ENCODE measurements at places on chromosomes 3 and 15.

DNA sequence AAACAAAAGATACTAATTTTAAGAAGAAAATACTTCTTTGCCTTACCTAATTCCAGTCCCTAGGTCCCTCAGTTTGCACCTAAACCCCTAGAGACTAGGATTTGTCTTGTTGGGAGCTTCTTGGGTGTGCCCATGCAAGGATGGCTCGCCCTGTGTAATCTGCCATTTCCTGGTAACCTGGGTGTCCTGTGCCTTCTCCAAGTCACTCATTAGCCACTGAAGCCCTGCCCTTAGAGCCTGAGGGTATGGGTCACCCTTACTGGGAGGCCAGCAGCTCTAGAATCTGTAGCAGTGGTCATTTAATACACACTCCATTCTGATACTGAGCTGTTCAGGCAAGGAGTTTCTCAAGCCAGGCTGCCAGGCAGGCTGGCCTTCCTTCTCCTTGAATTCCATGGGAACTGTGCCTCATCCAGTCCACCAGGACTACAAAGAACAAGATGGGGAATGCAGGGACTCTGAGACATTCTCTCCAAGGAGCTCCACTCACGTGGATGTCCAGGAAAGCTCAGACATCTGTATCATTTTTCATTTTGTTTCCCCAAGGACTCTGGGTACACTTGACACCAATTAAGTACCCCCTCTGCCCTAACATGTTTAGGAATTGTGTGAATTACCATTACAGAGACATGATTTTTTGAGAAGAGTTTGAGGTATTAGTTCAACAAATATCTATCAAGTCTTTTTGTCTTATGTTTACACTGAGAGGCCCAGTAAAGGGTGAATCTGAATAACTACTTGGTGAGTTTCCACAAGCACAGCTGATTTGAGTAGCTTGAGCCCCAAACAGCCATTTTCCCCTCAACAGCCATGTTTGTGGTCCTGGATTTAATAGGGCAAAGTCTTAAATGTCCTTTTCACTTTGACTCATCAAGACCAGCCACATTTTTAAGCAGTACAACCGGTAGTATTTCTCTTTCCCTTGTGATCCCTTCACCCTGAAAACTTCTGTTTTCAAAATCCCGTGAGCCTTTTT lies 52.6 kb downstream of the ARNT2 start:
- no peak for DNase-seq

GRCh38 chr15:80324545-80325080 lies 72.6 kb upstream of the CTXND1 start:
- DNase-seq: no peak

DNA sequence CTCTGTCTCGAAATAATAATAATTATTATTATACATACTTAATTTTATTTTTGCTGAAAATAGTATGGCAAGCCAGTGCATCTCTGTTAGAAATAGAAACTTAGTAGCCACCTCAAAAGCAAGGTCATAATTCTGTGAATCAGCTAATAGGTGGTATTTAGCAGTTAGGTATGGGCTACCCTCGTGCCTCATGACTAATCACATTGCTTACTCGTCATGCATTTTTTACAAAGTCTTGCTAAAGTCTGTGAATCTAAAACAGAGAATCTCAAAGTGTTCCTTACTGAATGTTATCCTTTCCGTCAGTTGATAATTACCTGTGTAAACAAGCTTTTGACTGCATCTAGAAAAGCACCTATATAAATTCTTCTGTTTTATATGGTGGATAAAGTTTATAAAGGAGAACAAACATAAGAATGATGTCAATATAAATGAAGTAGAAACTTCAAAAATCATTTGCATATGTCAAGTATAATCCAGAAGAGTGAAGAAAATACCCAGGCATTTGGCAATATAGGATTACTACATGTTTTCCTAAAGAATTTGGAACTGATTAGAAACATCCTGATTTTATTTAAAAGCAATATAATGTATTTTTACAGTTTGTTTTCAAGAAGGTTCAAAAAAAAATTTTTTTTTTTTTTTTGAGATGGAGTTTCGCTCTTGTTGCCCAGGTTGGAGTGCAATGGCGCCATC lies 6.2 kb downstream of the PPARG start:
- DNase-seq: no peak

DNA sequence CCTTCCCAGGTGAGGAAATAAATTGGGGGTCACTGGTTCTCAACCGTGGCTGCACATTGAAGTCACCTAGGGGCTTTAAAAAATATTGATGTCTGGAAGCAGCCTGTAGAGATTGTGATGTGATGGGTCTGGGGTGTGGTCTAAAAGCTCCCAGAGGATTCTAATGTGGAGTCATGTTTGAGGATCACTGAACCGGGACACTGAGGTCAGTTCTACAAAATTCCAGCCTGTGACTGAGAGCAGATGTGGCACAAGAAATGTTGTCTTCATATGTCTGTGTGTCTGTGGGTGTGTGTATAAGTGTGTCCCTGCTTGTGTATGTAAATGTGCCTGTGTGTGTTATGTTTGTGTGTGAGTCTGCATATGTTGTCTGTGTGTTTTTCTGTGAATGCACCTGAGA lies 79.9 kb downstream of the TLE3 start:
- no peak for DNase-seq

GRCh38 chr3:132232231-132232792 lies 84.9 kb upstream of the ACP3 start:
- no peak for DNase-seq

DNA sequence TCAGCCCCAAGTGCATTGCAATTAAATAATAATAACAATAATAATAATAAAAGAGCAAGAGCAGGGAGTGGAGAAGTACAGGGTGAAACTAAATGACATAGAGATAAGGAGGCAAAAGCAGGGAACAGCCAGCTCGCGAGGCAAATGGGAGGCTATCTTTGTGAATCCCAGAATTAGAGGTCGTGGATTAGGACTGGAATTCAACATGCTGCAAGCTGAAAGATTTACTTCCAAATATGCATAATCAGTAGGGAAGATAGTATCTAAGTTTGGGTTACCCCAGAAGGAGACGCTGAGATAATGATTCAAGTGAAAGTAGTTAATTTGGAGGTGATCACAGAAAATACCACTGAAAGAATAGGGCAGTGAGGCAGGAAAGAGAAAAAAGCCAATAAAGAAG lies 119.4 kb upstream of the UBE2E2 start:
- DNase-seq: no peak

DNA sequence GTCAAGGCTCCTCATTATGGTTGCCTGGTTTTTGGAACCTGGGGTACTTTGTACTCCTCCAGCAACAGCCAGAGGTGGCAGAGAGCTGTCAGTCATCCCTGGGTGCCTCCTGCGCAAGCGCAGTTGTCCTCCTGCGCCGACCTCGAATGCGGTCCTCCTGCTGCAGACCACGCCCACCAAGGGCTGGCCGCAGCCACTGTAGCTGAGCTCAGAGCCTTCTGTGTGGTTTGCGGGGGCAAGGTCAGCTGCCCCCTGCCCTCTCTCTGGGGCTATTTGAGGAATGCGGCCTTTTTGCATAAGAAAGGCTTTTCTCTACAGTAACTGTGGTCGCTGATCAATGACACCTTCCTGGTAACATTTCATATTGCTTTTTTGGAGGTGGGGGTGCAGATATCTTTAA lies 131.3 kb upstream of the SNRPN start:
- DNase-seq: peak; percentile 45

DNA sequence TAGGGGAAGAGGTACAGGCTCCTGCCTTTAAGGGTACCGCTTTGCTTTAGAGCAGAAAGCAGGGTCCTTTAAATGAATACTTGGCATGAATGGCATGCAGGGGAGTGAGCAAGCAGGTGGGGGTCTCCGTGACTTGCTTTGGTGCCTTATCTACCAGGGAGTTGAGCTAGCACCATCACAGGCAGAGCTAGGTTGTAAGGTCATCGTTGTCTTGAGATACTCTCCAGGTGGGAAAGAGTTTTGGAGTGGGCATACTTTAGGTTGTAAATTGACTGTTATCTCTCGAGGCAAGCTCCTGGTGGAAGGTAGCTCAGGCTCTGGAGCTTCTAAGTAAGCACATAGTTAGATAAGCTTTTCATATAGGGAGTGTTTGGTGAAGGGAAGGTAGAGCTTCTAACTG lies 5.6 kb downstream of the GASK1A start:
- DNase-seq: no peak

GRCh38 chr3:46416125-46416810 lies 9.2 kb downstream of the CCRL2 start:
- DNase-seq: no peak

DNA sequence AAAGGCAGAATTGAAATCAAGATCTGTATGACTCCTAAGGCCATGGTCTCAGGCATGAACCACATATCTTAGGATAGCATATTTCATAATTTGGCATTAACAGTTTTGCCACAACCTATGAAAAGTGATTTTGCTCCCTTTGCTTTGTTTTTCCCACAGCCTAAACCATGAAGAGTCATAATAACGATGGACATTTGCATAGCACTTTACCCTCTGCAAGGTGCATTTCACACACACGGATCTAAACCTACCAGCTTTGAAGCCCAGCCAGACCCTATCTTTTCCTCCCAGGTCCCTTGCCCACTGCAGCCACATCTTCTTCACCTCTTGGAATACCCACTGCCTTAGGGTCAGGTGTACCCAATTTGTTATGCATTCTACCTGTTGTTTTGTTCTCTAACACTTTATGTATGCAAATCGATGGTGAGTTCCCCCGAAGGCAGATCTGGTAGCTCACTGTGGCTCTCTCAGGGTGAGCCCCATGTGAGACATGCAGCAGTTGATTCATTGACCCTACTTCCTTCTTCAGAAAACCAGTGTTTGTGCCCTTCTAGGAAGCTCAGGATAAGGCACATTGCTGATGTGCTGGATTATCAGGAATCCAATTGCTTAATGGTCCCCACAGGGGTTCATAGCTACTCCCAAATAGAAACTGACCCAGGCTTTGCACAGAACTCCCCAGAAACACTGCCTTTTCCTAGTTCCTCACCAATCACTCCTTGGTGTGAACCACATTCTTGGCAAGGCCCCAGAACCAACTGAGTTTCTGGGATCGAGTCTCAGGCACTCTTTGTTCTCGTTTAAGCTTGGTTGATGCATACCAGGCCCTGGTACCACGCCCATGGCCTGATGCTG lies 8.7 kb downstream of the ARHGAP31 start:
- no peak for DNase-seq

GRCh38 chr15:52234596-52235541 lies 43.7 kb upstream of the GNB5 start:
- DNase-seq: no peak

- DNase-seq: no peak
Measured at GRCh38 chr3:142618917-142619461, 22.8 kb downstream of the PLS1 start.

DNA sequence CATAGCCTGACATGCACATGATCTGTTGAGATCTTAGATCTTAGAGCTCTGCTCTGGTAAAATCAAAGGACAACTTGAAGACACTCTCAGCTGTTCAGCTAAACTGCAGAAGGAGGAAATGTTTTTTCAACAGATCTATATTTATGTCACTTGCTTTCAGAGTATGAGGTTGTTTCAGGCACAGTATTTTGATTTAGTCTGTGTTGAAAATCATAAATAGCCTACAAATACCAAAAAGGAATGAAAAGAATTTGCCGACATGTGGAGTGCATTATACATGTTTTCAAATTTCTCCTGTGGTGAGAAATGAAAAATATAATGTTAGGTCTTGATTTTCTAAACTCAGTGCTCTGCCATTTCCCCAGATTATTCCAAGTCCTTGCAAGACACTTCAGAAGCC lies 1118.4 kb downstream of the TBL1XR1 start:
- no peak for DNase-seq

DNA sequence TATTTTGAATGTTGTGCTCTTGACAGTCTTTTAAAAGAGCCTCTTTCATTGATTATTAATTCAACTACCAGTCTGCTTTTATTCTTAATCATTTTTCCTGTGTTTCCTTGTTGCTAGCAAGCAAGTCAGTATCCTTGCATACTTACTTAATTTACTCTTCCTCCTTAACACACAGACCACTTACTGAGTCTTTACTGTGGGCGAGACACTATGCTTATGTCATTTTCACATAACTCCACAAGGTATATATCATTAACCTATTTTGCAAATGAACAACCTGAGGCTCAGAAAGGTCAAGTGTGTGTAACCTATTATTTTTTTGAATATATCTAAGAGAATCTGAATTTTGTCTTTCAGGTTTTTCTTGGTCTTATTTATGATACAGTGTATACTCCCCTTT lies 130.9 kb downstream of the WDR76 start:
- no peak for DNase-seq

- DNase-seq: no peak
Measured at GRCh38 chr15:99844150-99844549, 110.9 kb upstream of the LYSMD4 start.

DNA sequence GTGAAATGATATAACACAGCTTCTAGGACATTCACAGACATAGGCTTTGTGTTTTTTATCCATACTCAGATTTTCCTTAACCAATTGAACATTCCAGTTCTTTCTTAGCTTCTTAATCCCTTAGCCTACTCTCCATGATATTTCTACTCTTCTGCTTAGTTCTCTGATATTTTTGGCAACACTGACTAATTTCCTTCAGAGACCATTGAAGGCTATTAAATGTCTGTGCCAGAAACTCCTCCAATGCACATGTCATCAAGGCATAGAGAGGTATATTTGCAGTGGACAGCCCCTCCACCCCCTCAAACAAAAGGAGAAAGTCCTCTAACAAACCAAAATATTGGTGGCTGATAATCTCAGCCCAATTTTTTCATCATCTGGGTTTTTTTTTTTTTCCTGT lies 105.9 kb upstream of the TSC22D2 start:
- DNase-seq: no peak

DNA sequence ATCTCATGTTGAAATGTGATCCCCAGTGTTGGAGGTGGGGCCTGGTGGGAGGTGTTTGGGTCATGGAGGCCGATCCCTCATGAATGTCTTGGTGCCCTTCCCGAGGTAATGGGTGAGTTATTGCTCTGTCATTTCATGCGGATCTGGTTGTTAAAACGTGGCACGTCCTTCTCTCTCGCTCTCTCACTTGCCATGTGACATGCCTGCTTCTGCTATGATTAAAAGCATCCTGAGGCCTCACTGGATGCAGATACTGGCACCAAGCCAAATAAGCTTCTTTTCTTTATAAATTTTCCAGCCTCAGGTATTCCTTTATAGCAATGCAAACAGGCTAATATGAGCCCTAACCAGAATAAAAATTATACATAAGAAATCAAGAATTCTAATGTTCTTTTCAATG lies 31.7 kb upstream of the HACD2 start:
- DNase-seq: no peak

DNA sequence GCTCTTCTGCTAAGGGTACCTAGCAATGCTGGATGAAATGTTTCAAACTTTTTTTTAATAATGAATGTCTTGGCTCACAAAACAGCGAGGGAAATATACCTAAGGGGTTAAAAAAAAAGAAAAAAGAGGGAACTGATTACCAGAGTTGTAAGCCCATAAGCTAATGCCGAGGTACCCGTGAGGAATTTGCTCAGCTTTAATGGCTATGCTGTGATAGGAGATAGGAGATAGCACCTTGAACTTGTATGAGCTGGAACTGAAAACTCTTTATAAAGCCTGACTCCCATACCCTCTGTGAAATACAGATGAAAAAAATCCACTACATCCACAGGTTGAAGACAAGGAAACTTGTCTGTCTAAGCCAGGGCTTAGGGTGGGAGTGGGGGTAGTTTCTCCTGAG lies 13.9 kb downstream of the GRAMD1C start:
- DNase-seq: no peak

- DNase-seq: no peak
Measured at GRCh38 chr15:33152502-33153109, 41.9 kb downstream of the FMN1 start.

GRCh38 chr15:92848852-92849598 lies 51.1 kb upstream of the CHD2 start:
- no peak for DNase-seq

GRCh38 chr3:9455596-9456131 lies 58.2 kb downstream of the SETD5 start:
- no peak for DNase-seq

Data from amygdala (tissue), 56 donors.